ENCODE measurements at places on chromosomes 5 and 9.

- no peak for DNase-seq
Measured at GRCh38 chr5:169094586-169095409, 206.1 kb downstream of the SLIT3 start.

- no peak for DNase-seq
Measured at GRCh38 chr9:95669253-95669652, 152.5 kb upstream of the PTCH1 start.

DNA sequence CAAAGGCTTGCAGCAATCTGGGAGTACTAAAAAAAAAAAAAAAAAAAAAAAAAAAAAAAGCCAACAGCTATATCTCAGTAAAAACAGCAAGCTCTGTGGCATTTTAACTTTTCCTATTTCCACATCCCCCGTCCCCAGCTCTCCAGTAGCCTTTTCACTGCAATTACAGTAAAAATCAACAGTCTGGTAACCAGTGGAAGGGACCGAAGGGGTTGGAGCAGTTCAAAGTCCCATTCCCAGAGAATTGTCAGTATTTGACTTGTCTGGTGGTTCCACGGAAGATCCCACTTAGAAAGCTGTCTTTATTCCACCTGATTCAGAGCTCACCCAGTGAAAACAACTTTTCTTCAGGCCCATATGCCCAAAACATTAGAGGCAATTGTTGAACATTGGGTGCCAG, 71.8 kb upstream of the ZBTB43 start:
- DNase-seq = no peak

DNA sequence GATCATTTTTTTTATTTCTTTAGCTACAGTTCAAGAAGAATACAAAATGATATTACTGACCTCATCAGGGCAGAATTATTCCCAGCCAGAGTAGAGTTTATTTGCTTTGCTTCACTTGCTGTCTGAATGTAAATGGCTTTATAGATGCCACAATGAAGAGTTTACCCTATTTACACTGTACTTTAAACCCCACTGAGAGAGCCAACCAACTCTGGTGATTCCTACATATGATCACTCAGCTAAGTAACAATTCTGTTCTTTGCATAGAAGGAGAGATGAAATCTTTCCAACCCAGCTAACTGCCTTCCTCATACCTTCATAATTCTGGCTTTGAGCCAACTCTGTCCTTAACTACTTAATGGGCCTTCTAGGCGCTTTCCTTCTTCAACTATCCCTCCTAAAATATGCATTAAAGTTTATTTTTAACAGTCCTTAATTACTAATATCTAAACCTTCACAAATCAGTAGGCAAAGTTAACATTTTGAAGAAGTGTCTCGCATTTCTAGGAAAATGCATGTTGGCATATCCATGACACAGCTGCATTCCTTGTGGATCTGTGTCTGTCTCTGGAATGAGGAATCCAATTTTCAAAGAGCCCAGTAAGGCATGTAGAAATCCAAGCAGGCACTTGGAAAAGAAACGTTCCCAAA, 284.8 kb upstream of the GRAMD2B start:
- peak; percentile 9 for DNase-seq

- DNase-seq = no peak
Measured at GRCh38 chr9:135037521-135038250, 49.8 kb upstream of the OLFM1 start.

Data from hematopoietic multipotent progenitor cell treated with erythropoietin and hydrocortisone succinate and interleukin-3 and kit ligand, for 6 days (in vitro differentiated cells).